ENCODE measurements at places on chromosomes 11 and 22.

GRCh38 chr22:50260801-50261614 lies 475 bp downstream of the MAPK12 start:
- no peak for DNase-seq

- DNase-seq, result no peak
These were observed 570.3 kb downstream of the OPCML start for GRCh38 chr11:132962041-132962440.

GRCh38 chr22:22878801-22879674 lies 8.6 kb upstream of the IGLL5 start:
- DNase-seq, result no peak

GRCh38 chr11:12755510-12756453 lies 81.6 kb downstream of the TEAD1 start:
- no peak for DNase-seq
